ENCODE measurements at places on chromosomes 16 and 17.

GRCh38 chr17:66711881-66712321, 123.0 kb upstream of the CACNG5 start:
- DNase-seq, result no peak

DNA sequence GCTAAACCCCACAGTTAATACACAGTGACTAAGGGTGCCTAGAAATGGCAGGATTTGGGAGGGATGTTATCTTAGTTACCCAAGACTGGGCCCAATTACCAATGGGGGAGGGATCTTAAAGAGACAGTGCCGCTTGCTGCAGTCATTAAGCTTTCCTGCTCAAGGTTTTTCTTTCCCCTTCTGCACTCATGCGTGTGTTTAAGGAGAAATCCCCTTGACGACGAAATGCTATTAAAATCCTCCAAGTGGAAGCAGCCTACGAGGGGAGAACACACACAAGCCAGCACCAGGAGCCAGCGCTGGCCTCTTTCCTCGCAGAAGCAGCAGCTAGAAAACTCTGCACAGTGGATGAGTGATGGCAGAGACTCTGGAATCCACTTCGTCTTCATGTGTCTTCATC, 22.0 kb downstream of the SALL1 start:
- DNase-seq, result no peak

DNA sequence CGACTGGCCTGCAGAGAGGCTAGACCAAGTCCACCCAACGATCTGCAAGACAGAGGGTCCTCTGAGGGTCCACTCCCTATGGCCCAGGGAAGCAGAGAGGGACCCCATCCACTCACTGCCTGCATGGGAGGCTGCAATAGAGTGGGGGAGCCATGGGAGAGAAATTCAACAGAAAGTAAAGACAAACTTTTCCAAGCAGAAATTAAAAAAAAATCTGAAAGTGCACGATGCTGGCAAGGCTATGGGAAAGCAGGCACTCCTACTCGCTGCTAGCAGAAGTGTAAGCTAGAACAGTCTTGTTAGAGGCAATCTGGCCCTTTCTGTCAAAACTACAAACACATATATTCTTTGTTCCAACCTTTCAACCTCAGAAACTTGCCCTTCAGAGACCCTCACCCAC, 85.4 kb downstream of the GAS7 start:
- no peak for DNase-seq

- no peak for DNase-seq
These were observed 93.7 kb downstream of the TANGO6 start for GRCh38 chr16:68936736-68937631.

- DNase-seq, result no peak
These were observed 20.5 kb downstream of the FOXL1 start for GRCh38 chr16:86598607-86599565.

DNA sequence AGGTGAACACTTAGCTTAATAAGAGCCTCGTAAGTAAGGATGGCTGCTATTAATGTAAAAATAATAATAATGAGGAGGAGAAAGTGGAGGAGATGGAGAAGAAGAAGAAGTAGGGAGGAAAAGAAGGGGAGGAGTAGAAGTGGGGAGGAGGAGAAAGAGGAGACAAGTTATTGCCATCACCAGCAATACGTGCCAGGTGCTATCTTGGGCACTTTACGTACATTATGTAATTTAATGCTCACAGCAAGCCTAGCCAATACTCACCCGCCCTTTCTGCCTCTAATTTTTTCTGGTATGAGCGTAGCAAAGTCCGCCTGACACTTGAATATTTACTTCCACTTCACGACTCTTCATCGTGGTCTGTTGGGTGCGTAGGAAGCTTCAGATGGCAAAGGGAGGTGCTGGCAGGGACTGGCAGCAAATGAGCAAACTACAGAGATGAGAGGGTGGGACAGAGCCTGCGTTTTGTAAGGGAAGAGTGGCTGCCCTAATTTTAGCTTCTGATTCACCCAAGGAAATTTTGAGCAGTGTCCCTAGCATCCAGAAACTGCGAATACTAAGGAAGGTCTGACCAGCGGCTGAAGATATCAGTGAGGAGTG, 42.1 kb upstream of the CDH13 start:
- DNase-seq, result no peak

Measured in putamen (tissue), 1 donor.